ENCODE measurements at places on chromosomes 7 and 10.
A peak's percentile ranks its signal among the peaks of the same experiment; 100 is the strongest.

DNA sequence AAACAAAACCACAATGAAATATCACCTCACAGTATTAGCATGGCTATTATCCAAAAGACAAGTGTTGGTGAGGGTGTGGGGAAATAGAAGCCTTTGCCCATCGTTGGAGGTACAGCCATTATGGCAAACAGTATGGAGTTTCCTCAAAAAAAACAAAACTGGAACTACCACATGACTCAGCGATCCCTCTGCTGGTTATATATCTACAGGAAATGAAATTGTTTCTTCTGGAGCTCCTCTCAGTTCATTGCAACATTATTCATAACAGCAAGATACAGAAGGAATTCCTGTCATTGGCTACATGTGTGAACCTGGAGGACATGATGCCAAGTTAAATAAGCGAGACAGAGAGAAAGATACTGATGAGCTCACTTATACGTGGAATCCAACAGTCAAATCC, 2.4 kb upstream of the UBE3C start:
- DNase-seq = peak; percentile 65

- no peak for DNase-seq
Measured at GRCh38 chr10:124592736-124593430, 131.3 kb downstream of the LHPP start.

- no peak for DNase-seq
Measured at GRCh38 chr7:140678081-140678815, 5.5 kb downstream of the ADCK2 start.

DNA sequence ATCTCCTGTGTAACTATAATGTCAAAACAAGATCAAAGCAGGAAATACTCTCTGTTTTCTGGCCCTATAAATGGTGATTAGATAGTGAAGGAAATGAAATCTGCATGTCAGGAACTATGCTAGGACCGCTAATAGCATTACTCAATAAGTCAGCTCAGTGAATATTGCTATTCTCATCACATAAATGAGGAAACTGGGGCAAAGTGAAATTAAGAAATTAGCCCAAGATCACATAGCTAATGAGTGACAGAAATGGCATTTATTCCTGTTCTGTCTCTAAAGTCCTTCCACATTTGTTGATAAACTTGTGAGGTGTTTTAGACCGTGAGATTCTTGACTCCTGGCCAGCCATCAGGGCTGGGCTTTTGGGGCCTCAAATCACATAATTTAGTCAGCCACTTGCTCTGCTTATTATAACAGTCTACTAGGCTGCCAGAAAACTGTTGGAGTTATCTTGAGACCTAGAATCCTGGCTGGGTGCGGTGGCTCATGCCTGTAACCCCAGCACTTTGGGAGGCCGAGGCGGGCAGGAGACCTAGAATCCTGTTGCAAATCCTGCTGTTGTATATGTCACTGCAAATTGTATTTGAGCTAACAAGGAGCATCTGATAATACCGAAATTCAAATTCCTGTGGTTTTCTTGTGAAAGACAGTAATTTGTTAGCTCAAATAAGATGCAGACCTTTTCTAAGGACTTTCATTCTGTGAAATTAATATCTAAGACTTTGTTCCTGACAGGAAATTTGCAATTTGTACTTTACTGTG, 66.5 kb upstream of the SHTN1 start:
- no peak for DNase-seq

DNA sequence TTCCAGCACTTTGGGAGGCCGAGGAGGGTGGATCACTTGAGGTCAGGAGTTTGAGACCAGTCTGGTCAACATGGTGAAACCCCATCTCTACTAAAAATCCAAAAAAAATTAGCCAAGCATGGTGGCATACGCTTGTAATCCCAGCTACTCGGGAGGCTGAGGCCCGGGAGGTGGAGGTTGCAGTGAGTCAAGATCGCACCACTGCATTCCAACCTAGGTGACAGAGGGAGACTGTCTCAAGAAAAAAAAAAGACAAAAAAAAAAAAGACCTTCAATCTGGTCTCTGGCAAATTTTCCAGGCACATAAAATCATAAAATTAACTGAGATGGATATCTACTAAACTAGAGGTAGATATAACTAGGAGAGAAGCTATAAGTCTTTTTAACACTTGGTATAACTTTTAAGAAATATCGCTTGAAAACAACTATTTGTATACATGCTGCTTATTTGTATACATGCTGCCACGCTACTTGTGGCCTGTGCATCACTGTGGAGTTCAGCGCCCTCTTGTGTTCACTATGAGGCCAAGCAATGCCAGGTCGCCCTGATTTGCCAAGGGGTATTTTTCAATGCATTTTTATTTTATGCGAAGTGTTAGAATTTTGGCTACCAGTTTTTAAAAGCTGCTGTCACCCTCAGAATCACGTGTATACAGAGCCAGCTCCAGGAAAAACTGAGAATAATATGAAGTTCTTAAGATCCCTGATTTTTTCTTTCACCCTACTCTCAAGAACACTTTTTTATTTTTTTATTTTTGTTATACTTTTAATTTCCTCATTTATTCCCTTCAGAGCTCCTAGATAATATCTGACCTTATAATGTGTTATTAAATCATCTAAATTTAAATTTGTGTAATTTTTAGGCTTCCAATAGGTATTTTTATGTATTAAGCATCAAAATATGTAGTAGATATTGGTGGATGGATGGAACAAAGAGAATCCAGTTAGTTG, 26.7 kb downstream of the CYCS start:
- DNase-seq = peak; percentile 46

- DNase-seq = no peak
Measured at GRCh38 chr10:78375854-78376785, 342.5 kb downstream of the RPS24 start.

DNA sequence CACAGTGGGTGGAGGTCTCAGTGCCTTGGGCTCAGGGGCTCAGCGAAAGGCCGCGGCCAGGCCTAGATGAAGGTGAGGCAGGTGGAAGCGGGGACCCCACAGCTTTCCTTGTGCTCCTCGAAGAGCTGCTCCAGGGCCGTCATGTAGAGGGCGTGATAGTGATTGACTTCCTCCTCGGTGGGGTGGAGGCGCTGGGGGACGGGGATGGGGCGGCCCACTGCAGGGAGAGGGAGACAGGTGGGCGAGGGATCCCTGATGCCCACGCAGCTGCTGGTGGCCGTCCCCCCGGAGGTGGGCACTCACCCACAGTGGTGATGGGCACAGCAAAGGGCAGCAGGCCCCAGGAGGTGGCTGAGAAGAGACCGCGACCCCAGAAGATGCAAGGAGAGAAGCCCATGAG, 5.0 kb downstream of the MOGAT3 start:
- DNase-seq = no peak

- no peak for DNase-seq
Measured at GRCh38 chr7:18960725-18961124, 156.7 kb downstream of the TWIST1 start.

DNA sequence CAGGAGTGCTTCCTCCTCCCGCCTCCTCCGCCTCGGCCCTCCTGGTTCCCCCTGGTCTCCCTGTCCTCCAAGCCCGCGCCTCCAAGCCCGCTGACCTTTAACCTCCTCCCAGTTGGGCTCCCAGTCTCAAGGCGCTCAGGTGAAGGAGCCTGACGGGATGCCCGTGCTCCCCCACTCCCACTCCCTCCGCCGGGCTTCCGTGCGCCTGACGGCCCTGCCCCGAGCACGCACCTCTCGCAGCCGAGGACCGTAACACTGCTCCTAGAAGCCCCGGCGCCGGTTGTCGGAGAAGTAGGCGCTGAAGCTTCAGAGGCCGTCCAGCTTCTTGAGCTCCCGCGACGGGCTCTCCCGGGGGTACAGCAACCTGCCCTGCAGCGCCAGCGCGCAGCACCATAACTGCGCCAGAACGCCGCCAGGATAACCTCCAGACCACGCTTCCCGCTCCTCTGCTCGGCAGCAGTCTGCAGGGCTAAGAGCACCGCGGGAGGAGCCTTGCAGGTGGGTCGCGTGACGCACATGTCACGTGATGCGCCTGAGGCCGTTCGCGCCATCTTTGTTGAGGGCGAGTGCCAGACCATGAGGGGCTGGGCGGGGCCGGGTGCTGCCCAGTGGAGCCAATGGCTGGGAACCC, 71.0 kb upstream of the ZNF479 start:
- DNase-seq = no peak

- DNase-seq = no peak
Measured at GRCh38 chr10:98921316-98921715, 314.3 kb downstream of the HPSE2 start.

GRCh38 chr7:121871188-121871587, 1.8 kb upstream of the PTPRZ1 start:
- DNase-seq = no peak

DNA sequence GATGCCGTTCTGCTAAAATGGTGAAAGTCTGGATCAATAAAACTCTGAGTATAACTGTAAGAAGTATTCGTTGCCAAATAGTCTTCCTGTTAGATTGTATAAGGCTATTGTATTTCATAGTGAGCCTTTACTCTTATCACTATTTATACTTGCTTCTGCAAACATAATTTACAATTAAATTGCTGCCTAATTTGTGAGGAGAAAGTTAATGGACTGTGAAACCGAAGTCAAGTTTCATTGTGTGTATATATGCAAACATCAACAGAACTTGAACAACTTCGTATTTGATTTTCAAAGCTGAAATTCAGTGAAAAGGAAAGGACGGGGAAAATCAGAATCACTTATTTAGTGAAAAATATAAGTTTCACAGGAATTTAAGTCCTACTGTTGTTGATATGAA, 135.9 kb upstream of the CCDC6 start:
- no peak for DNase-seq

GRCh38 chr7:2522780-2523433, 3.3 kb downstream of the LFNG start:
- DNase-seq = no peak

GRCh38 chr10:124588736-124589490, 127.3 kb downstream of the LHPP start:
- no peak for DNase-seq

GRCh38 chr10:100967332-100967731, 2.0 kb upstream of the SEMA4G start:
- no peak for DNase-seq

GRCh38 chr7:32154797-32155196, 84.6 kb upstream of the PDE1C start:
- no peak for DNase-seq

DNA sequence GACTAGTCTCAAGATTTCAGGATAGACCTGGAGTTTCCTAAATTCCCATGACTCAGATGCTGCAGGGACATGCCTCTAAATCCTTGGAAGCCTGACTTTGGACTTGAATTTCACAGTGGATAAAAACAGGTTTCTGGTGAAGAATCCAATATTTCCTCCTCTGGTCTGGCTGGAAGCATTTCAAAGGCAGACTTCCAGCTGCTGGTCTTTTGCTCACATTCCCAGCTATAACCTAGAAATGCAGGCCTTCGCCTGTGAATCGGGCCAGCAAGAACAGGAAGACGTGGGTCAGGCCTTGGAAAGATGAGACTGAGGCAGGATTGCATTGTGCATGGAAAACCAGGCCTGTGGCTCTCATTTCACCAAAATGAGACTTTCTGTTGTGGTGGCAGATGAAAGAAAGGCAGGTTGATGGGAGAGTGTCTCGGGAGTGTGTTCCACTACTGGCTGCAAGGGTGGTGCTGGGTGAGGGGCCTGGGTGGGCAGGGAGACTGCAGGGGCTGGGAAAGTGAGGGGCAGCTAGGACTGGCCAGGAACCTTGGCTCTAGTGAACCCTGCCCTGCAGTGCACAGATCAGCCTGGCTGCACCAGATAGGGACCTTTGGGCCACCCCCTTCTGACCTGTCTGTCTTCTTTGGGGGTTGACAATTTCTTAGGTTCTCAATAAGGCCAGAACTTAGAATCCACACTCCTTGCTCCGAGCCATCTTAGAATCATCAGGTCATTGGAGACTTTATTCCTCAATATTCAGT, 488.8 kb upstream of the MKI67 start:
- no peak for DNase-seq

DNA sequence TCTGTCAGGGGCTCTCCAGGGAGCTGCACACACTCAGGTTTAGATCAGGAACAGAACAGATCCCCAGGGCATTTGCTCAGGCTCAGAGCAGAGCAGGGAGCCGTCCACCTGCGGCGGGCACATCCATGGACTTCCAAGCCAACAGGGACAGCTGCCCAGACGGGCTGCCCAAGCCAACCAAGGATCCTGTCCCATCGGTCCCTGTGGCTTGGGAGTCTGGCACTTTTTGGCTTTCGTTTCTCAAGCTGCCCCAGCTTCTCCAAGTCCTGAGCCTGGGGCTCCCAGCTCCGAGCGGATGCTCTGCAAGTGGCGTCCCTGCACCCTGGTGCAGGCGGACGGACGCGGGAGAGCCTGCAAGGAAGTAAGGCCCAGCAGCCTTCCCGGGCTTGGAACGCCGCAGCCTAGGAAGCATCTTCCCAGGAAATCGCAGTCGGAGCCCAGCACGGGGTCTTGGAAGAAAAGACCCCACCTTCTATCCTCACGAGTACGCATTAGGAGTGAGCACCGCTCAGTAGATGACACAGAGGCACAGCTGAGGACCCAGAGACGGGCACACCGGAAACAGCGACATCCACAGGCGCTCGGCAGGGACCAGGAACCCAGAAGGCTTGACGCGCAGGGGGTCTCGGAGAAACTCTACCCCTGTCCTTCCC, 6.0 kb downstream of the GPR146 start:
- no peak for DNase-seq

- no peak for DNase-seq
Measured at GRCh38 chr10:100353770-100354485, 6.9 kb downstream of the SCD start.

DNA sequence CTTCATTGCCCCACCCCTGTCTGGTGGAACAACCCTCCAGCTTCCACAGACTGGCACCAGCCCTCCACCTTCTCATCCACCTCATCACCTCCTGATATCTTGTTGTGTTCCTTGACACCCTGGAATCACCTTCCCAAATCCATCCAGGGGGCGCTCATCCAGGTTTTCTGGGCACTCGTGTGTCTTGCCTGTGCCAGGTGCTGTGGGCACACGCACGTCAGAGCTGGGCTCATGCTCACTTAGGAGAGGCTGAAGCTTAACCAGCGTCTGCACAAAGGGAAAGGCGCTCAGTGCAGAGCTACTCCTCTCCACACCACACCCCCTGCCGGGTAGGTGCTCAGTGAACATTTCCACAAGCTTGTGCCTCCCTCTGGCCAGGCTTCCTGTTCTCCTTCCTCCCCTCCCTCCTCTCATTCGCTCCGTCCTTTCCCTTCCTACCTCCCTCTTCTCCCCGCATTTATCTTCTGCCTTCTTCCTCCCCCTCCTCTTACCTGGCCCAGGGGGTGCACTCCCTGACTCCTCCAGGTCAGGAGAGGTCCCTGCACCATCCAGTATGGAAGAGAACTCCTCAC, 4.8 kb downstream of the ADCYAP1R1 start:
- no peak for DNase-seq

GRCh38 chr10:23379686-23380085, 35.1 kb upstream of the C10orf67 start:
- DNase-seq = no peak

- no peak for DNase-seq
Measured at GRCh38 chr7:7848246-7848645, 120.3 kb upstream of the GLCCI1 start.

GRCh38 chr10:13206091-13206490, 28.1 kb downstream of the UCMA start:
- DNase-seq = no peak

GRCh38 chr10:4099202-4099601, 314.2 kb upstream of the KLF6 start:
- DNase-seq = no peak

All from AML-193 (cell line).